ENCODE measurements at places on chromosomes 3 and 15. TPM values are rescaled to one million over a fixed set of nuclear protein-coding genes. Genes with fewer than 3 reads are reported as not detected.

The HAPLN3 gene
- 1.0 TPM for total RNA-seq

The C3orf85 gene
- 11.4 TPM for total RNA-seq

The CIB2 gene
- total RNA-seq, result 0.20 TPM

The FLNB gene
- 52.8 TPM for total RNA-seq

The UCN2 gene
- not detected for total RNA-seq

The HRG gene
- total RNA-seq, result 324 TPM

The LTF gene
- total RNA-seq, result 1.7 TPM

The TARS3 gene
- total RNA-seq, result 5.1 TPM

The EXD1 gene
- not detected for total RNA-seq

The SSUH2 gene
- total RNA-seq, result not detected

The CLDN18 gene
- total RNA-seq, result 0.23 TPM

The TRPM1 gene
- 0.10 TPM for total RNA-seq

The SERINC4 gene
- total RNA-seq, result 0.18 TPM

The RASGRP1 gene
- total RNA-seq, result 0.28 TPM

The ST3GAL6 gene
- 41.8 TPM for total RNA-seq

The MESP1 gene
- 3.1 TPM for total RNA-seq

The CA12 gene
- total RNA-seq, result 0.28 TPM

The BNIP2 gene
- total RNA-seq, result 29.7 TPM

The SLC22A14 gene
- total RNA-seq, result not detected

The GPR62 gene
- total RNA-seq, result not detected

The GNAT1 gene
- total RNA-seq, result 0.08 TPM

The WDR93 gene
- not detected for total RNA-seq

The LACTB gene
- 18.8 TPM for total RNA-seq

The PCYT1A gene
- total RNA-seq, result 22.2 TPM

The REC114 gene
- total RNA-seq, result not detected

The PPIP5K1 gene
- 20.6 TPM for total RNA-seq

The CLDN16 gene
- 1.2 TPM for total RNA-seq

The AADACL2 gene
- not detected for total RNA-seq
